Activated naive CD4-positive, alpha-beta T cell treated with anti-CD3 and anti-CD28 coated beads, Interleukin-2, amount 50 U/mL, for 72 hours (primary cell): ENCODE measurements at places on chromosomes 3 and 15.
A peak's percentile ranks its signal among the peaks of the same experiment; 100 is the strongest.

DNA sequence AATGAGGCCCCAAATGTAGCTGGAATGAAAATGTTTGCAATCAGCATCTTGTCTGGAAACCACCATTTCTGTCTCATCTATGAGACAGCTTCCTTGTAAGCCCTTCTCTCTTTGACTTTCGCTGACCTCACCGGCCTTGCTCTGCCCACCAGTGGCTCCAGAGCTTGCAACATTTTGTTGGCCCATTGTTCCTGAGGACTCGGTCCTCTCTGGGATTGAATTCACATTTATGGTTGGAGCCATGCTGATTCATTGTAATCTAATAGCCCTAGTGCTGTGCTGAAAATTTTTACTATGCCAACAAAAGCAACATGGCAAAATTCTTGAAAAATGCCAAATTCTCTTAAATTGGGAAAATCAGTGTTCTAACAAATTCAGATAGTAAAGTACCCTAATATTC, 37.2 kb downstream of the ABHD5 start:
- no peak for DNase-seq

DNA sequence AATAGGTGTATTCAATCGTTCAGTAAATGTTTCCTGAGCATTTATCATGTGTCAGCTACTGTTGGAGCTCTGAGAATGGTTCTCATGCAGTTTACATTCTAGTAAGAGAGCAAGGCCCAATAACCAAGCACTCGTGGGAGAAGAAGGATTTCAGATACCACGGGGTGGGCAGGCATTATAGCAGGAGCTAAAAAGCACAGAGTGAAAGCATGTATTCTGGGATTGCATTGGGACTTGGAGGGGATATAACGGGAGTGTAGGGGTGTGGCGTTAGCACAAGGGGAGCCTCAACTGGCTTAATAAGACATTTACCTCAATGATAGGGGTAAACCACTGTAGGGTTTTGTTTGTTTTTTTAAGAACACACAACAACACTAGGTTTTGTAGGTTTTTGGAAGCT, 1.6 kb upstream of the SIAH2 start:
- no peak for DNase-seq

- no peak for DNase-seq
These were observed 263.7 kb upstream of the THBS1 start for GRCh38 chr15:39317225-39317624.

GRCh38 chr3:46468753-46469600, 4.3 kb upstream of the LTF start:
- DNase-seq: no peak

GRCh38 chr15:56950979-56951378, 32.5 kb downstream of the TCF12 start:
- no peak for DNase-seq

- no peak for DNase-seq
These were observed 542 bp upstream of the UBAP1L start for GRCh38 chr15:65115542-65115941.

DNA sequence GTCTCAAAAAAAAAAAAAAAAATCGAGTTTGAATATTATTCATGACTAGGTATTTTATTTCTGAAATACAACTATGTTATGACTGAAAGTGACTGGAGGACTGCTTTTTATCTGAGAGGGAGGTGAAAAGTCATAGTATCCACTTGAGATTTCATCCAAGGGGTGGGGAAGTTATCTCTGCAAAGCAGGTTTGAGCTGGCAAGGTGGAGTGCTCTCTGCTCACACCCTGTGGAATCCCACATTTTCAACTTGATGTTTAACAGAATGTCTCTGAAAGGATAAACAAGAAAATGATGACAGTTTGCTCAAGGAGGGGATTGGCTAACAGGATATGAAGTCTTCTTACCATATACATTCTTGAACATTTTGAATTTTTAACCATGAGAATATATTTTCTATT, 27.3 kb upstream of the SEC62 start:
- no peak for DNase-seq

DNA sequence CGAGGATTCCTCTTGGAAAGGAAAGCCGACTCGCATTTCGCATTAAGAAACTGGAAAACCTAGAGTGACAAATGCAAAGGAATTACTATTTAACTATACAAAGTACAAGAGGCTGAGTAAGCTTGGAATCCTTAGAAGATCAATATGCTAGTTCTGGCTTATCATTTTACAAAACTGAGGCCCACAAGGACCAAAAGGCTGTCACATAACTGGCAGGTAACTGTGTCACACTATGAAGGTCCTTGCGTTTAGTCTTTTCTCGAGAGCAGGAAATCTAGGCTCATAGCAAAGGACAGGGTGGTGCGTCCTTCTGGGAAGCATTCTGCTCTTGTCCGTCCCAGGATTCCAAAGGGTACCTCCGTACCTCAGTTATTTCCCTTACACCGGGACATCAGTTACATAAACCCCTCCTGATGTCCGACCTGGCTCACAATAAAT, 629 bp downstream of the RPL24 start:
- DNase-seq: no peak

DNA sequence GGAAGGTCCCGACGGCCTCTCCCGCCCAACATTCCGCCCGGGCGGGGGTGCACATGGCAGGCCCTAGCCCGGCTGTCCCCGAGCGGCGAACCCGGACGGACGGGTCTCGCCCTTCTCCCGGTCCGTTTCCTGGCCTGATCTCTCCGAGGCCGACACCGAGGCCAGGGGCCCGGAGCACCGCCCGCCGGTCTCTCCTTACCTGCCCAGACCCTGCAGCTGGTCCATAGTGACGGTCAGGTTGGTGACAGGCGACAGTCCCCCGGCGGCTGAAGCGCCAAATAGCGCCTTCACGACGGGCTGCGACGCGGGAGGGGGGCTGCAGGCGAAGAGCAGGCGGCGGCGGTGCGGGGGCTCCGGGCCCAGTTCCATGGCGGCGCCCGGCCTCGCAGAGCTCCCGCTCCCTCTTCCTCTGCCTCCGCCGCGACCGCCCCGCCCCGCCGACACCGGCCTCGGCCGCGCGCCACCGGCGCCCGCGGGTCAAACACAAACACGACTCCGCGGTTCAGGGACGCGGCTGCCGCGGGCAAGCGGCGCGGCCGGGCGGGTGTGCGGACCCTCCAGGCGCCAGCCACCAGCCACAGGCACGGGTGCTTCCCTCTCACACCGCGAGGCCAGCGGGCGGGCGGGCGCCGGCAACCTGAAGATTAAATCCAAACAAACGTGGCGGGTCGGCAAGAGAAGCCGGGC, 495 bp downstream of the CDC25A start:
- peak; percentile 61 for DNase-seq
